T-helper 17 cell (primary cell): ENCODE measurements at places on chromosomes 12 and 14. TPM values are rescaled to one million over a fixed set of nuclear protein-coding genes. Genes with fewer than 3 reads are reported as not detected.

Gene OVCH1
- not detected for total RNA-seq

Gene WNT1
- 2.3 TPM for total RNA-seq

Gene PAPLN
- not detected for total RNA-seq

Gene CYP46A1
- 0.29 TPM for total RNA-seq

Gene WSCD2
- total RNA-seq: 0.60 TPM

Gene KDM5A
- total RNA-seq: 139 TPM

Gene ANO2
- 0.89 TPM for total RNA-seq

Gene ISCA2
- 21.3 TPM for total RNA-seq

Gene DIO3
- not detected for total RNA-seq

Gene C12orf75
- total RNA-seq: 41.3 TPM

Gene PTHLH
- not detected for total RNA-seq

Gene REP15
- total RNA-seq: not detected

Gene ART4
- 0.05 TPM for total RNA-seq

Gene CABP1
- total RNA-seq: not detected

Gene CLEC4C
- not detected for total RNA-seq

Gene GPR135
- 1.7 TPM for total RNA-seq

Gene TMX1
- total RNA-seq: 16.5 TPM

Gene INHBC
- total RNA-seq: not detected

Gene CLEC9A
- total RNA-seq: 0.18 TPM

Gene DHRS4L2
- 9.9 TPM for total RNA-seq

Gene KCNH5
- total RNA-seq: not detected

Gene FGF6
- not detected for total RNA-seq

Gene OR6C4
- total RNA-seq: not detected

Gene RNASE7
- not detected for total RNA-seq

Gene FGF23
- not detected for total RNA-seq

Gene COX8C
- not detected for total RNA-seq

Gene KRT6C
- total RNA-seq: not detected

Gene TPI1
- total RNA-seq: 140 TPM

Gene SPSB2
- 8.7 TPM for total RNA-seq

Gene PTPRO
- total RNA-seq: 1.1 TPM

Gene FOXM1
- total RNA-seq: 1.6 TPM

Gene ALDH1L2
- total RNA-seq: not detected

Gene TMEM121
- total RNA-seq: 2.6 TPM

Gene VWF
- total RNA-seq: 4.1 TPM

Gene SRRM4
- total RNA-seq: not detected

Gene CFAP251
- 1.1 TPM for total RNA-seq

Gene NOC4L
- total RNA-seq: 21.6 TPM

Gene OTOGL
- total RNA-seq: not detected

Gene SDR9C7
- total RNA-seq: not detected
